A549 treated with ZK216348 at 1 μM for 4 hours (cell line): ENCODE measurements at places on chromosomes 6 and 20. TPM values are rescaled to one million over a fixed set of nuclear protein-coding genes. Genes with fewer than 3 reads are reported as not detected.

The CNR1 gene
- total RNA-seq, result 0.63 to 1.4 TPM (median 0.78 TPM) in 5 replicates

The OR2H2 gene
- total RNA-seq, result not detected in 5 replicates

The SIRPD gene
- total RNA-seq, result not detected in 5 replicates

The GGTLC1 gene
- total RNA-seq, result not detected in 5 replicates

The TXLNB gene
- not detected in 5 replicates for total RNA-seq

The MROH8 gene
- 0.61 to 1.3 TPM (median 0.74 TPM) in 5 replicates for total RNA-seq

The HLA-DPA1 gene
- total RNA-seq, result 0.05 TPM in 1 of 5 replicates, not detected in the others

The GPR63 gene
- total RNA-seq, result 0.26 to 0.60 TPM (median 0.41 TPM) in 5 replicates

The MEP1A gene
- total RNA-seq, result not detected in 5 replicates

The MYT1 gene
- 0.08 to 0.93 TPM (median 0.44 TPM) in 5 replicates for total RNA-seq

The AHI1 gene
- total RNA-seq, result 7.7 to 11.2 TPM (median 10.2 TPM) in 5 replicates

The RIPOR2 gene
- 0.13 to 0.31 TPM (median 0.25 TPM) in 5 replicates for total RNA-seq

The PKIB gene
- total RNA-seq, result 0.54 to 0.66 TPM (median 0.66 TPM) in 5 replicates

The NOX3 gene
- total RNA-seq, result not detected in 5 replicates

The PERP gene
- total RNA-seq, result 59.9 to 95.4 TPM (median 86.3 TPM) in 5 replicates

The RAET1L gene
- total RNA-seq, result 0.32 to 0.49 TPM (median 0.38 TPM) in 3 of 5 replicates, not detected in the others

The RBBP8NL gene
- 0.28 to 0.56 TPM (median 0.34 TPM) in 5 replicates for total RNA-seq

The MAS1 gene
- total RNA-seq, result not detected in 5 replicates

The BCAS1 gene
- total RNA-seq, result 0.39 to 1.0 TPM (median 0.53 TPM) in 5 replicates

The XKR7 gene
- total RNA-seq, result 0.02 to 0.03 TPM in 2 of 5 replicates, not detected in the others

The RGS17 gene
- 3.2 to 8.4 TPM (median 7.3 TPM) in 5 replicates for total RNA-seq

The GMPR gene
- 2.2 to 3.8 TPM (median 3.3 TPM) in 5 replicates for total RNA-seq

The SLPI gene
- total RNA-seq, result 8.3 to 13.8 TPM (median 9.4 TPM) in 5 replicates

The MCCD1 gene
- total RNA-seq, result not detected in 5 replicates

The HLA-DOB gene
- 0.16 to 0.23 TPM in 2 of 5 replicates, not detected in the others for total RNA-seq

The EEF1A2 gene
- total RNA-seq, result 112 to 179 TPM (median 154 TPM) in 5 replicates

The RIMS4 gene
- 0.90 to 2.0 TPM (median 1.5 TPM) in 5 replicates for total RNA-seq

The MICA gene
- 27.0 to 30.6 TPM (median 27.8 TPM) in 5 replicates for total RNA-seq

The L3MBTL1 gene
- total RNA-seq, result 1.4 to 2.0 TPM (median 1.5 TPM) in 5 replicates

The DDO gene
- total RNA-seq, result 0.07 to 0.38 TPM in 2 of 5 replicates, not detected in the others

The SLC26A8 gene
- total RNA-seq, result not detected in 5 replicates

The DOK5 gene
- total RNA-seq, result not detected in 5 replicates

The GATA5 gene
- 0.29 to 1.1 TPM (median 0.94 TPM) in 5 replicates for total RNA-seq

The CYP39A1 gene
- 0.08 to 0.13 TPM in 2 of 5 replicates, not detected in the others for total RNA-seq

The SEMG1 gene
- total RNA-seq, result not detected in 5 replicates

The DEFB116 gene
- total RNA-seq, result not detected in 5 replicates

The VSX1 gene
- total RNA-seq, result 0.89 to 1.2 TPM (median 1.0 TPM) in 5 replicates
